ENCODE measurements at places on chromosomes 6 and 20.
A peak's percentile ranks its signal among the peaks of the same experiment; 100 is the strongest.

DNA sequence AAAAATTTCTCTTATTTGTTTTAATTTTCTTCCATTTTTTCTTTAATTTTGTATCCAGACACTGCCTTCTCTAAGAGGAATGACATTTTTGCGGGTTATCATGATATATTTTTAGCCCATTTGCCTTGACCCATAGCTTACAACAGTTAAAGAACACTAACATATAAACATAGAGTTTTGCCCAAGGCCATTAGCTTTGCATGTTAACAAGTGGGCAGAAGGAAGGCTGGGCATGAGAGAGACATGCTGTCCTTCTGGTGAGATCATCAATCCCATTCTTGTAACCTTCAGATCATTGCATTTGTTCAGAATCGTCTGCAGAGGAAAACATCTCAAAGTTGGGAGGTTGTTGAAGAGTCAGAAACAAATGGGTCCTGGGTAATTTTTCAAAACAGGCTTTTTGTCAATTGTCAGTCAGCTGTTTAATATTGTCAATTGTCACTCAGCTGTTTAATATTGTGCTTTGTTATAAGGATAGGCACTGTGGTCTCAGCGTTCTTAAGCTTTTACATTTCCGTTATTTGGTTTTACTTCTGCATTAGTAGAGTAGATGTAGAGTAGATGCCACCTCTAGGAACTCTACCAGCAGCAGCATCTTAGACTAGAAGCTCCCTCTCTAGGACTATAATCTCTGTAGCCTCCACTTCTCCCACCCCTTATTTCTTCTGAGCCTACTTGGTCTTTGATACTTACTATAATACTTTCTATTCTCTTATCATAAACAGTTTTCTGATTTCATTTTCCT is 243.1 kb downstream of the ESR1 start:
- H3K36me3 ChIP-seq, result no peaks in the 10 kb centered on the region
- no peak overlapping the region for H3K27ac ChIP-seq
- H3K4me3 ChIP-seq, result no peak overlapping the region
- H3K4me1 ChIP-seq, result peaks cover 9% of the 10 kb centered on the region
- no peaks in the 10 kb centered on the region for H3K27me3 ChIP-seq

GRCh38 chr6:109383438-109383940 is 1.2 kb upstream of the CD164 start:
- peak overlapping the region; percentile 78 for H3K4me3 ChIP-seq
- no peaks in the 10 kb centered on the region for H3K27me3 ChIP-seq
- peak overlapping the region; percentile 88 for H3K27ac ChIP-seq
- peaks cover 18% of the 10 kb centered on the region for H3K4me1 ChIP-seq

GRCh38 chr20:19047040-19047950 is 165.1 kb upstream of the SLC24A3 start:
- no peaks in the 10 kb centered on the region for H3K36me3 ChIP-seq
- no peaks in the 10 kb centered on the region for H3K27me3 ChIP-seq
- no peak overlapping the region for H3K4me3 ChIP-seq
- DNase-seq, result no peak
- no peak overlapping the region for H3K27ac ChIP-seq
- no peaks in the 10 kb centered on the region for H3K4me1 ChIP-seq

GRCh38 chr6:36204068-36204753 is 7.7 kb downstream of the BRPF3 start:
- no peak overlapping the region for H3K27ac ChIP-seq
- no peaks in the 10 kb centered on the region for H3K27me3 ChIP-seq
- H3K4me1 ChIP-seq, result no peaks in the 10 kb centered on the region
- DNase-seq, result no peak
- H3K36me3 ChIP-seq, result peaks cover 34% of the 10 kb centered on the region
- no peak overlapping the region for H3K4me3 ChIP-seq

Data from GM23338 (cell line).